ENCODE measurements at places on chromosomes 4 and X.
A peak's percentile ranks its signal among the peaks of the same experiment; 100 is the strongest.

GRCh38 chr4:183080372-183081115, 18.5 kb upstream of the WWC2 start:
- DNase-seq: no peak

GRCh38 chrX:112816908-112817307, 23.7 kb downstream of the AMOT start:
- DNase-seq: peak; percentile 17

- no peak for DNase-seq
Measured at GRCh38 chr4:159837071-159837470, 734.2 kb downstream of the RAPGEF2 start.

DNA sequence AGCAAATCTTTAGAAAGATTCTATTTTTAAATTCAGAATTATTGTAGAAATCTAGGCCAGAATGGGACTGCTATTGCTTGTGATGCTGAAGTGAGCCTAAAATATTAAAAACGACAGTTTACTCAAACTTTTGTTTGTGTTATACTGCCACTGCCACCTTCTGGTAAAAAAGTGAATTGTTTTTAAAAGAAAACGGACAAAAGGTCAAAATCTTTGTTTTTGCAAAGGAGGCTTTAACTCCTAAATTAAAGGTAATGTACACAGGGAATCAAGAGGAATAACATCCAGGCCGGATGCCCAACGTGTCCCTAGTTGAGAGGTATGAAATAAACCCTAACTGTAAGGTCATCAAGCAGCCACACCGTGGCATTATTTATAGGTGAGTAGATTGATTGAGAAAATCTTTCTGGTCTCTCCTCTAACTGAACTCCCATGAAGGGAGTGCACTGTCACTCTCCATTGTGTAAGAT, 338.3 kb upstream of the GALNT7 start:
- DNase-seq: peak; percentile 1

DNA sequence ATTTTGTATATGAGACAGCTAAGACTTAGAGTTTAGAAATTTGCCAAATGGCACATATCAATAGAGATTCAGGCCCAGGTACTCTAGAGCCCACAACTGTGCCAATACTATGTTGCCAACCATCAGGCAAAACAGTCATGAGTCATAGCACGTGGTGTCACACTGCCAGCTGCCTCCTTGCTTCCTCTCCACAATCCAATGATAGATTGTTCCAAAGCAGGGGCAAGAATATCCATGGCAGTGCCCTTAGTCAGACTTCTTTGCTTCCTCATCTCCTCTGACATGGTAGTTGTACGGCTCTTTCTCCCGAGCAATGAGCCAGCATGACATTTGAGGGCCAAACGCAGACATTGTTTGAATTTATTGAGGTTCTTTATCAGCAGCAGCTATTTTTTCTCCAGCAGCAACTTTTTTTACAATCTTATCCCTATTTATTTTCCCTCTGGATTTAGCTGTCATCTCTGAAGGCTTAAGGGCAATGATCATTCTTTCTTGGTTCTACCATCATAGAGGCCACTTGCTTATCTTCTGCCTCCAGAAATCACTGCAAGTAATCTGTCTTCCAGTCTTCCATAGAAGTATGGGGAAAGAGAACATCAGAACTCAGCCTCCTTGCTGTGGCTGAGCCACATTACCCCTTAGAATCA, 169.7 kb downstream of the COL4A6 start:
- DNase-seq: no peak

DNA sequence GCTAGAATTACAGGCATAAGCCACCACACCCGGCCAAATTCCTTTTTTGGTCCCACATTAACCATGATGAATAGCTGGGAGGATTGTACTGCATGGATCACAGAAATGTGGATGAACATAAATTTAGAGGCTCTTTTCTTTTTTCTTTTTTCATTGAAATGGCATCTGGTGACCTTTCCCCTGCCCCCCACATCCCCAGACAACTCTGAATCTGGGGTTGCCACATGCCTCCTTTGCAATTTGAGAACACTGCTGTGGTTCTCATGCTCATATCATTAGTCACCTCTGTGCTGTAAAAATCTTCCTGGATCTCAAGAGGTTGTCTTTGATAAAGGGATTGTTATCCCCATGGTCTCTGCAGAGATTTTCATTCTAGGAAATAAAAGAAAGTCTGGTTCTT, 22.8 kb upstream of the FMR1NB start:
- DNase-seq: no peak

- DNase-seq: no peak
Measured at GRCh38 chr4:58940167-58940566, 1830.0 kb upstream of the IGFBP7 start.

GRCh38 chrX:39830414-39830813, 267.3 kb downstream of the BCOR start:
- DNase-seq: no peak

DNA sequence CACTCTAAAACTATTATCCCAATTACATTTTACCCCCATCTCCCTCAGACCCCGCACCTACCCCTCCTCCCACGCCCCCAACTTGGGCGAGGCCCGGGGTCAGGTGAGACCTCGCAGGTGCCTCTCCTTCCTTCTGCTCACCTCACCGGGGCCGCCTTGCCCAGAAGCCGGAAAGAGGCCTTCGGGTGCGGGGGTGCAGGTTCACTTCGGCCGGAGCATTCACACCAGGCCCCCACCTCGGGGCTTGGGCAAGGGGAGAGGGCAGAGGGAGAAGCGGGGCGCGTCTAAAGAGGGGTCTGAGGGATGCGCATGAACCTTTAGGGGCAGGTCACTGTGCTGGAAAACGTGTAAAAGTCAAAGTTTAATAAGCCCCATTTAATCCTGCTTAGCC, 427 bp downstream of the ZNF182 start:
- no peak for DNase-seq

GRCh38 chrX:45322382-45322781, 121.7 kb upstream of the DIPK2B start:
- DNase-seq: no peak

DNA sequence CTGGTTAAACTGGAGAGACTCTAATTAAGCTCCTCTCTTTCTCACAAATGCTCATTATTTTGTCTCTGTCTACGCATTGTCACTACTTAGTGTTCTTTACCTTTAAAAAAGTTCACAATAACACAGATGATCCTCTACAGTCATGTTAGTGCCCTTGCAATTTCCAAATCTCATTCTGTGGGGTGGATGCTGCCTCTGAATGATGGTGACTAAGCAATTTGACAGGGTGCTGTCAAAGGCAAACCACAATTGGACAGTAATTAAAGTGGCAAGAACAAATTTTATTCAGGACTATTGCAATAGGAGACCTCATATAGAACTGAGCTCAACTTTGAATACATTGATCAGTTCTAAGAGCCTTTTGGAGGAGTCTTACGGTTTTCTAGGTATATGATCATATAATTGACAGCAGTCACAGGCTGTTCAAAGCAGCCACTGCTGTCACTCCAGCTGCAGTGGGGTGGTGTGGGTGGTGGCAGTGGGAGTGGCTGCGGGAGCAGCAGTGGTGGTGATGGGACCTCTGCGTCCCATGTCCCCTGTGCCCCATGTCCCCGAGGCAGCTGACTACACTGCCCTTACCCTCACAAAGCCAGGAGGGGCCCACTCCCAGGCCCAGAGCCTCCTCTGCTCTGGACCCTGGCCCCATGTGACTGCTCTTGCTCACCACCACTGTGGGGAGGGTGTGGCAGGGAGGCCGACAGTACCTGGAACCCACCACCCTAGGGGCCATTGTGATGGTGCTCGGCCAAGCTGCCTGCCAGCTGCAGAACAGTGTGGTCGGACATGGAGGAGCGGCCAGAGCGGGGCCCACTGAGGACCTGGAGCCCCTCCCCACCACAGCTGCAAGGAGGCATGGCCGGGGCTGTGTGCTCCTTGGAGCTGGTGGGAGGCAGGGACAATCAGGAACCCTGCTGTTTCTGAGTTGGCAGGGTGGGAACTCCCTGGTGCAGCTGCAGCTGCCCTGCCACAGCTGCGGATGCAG, 30.4 kb upstream of the PAGE1 start:
- no peak for DNase-seq

DNA sequence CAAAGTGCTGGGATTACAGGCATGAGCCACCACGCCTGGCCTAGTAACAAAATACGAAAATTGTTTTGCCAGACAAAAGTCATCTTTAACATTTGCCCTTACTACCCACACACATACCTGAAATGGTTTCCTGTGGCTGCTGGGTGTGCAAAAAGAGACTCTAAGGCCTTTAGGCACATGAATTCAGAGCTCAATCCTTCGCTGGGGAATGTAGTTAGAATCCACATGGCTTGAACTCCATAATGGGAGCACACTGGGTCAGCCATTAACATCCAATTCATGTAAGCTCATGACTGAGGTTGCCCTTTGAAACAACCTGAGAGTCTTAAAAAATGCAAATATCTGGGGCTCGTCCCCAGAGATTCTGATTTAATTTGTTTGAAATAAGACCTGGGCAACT, 87.8 kb downstream of the HPGD start:
- no peak for DNase-seq

DNA sequence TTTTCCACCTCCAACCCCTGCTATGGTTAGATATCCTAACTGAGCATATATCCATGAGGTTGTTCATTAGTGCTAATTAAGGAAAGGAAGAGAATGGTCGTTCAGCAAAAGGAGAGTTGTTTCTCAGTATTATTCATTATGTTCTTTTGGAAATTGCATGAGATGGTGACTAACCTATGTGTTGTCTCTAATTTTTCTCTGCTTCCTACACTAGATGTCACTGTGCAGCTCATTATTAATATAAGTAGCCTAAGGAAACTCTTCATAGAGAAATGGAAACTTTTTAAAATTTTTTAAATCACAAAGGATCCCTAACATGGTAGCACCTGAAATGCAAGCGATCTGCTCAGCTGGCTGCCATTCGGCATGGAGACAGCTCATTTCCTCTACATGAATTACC, 67.7 kb upstream of the FAM9A start:
- DNase-seq: no peak

DNA sequence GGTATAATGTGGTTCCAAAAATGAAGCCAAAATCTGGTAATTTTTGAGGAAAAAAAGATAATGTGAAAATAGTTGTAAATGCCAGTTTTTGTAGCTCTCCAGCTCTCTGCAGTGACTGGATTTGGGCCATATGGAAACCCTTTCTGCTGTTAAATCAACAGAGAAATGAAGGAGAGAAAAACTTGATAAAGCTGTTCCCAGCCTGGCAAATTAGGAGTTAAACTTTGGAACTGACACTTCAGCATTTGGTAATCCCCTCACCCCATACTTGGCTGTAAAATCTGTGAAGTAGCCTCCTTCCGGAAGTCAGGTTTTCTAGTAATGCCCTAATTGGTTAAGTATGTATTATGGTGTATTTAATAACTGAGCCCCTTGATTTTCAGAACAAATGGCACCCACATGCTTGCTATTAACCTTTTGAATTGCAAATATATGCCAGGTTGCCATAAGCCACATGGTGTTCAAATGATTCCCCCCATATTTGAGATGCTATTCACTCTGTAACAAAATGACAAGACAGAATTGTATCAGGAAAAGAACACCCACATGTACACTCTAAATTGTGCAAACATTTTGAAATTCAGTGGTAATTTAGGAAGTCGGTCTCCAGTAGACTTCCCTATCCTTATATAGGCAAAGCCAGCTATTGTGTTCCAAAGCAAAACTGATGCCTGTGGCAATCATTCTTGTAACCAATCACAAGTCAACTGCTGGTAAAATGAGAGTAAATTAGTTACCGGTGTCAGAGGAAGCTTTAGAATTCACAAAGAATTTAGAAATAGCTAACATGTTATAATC, 96.3 kb upstream of the ADAMTS3 start:
- peak; percentile 51 for DNase-seq

DNA sequence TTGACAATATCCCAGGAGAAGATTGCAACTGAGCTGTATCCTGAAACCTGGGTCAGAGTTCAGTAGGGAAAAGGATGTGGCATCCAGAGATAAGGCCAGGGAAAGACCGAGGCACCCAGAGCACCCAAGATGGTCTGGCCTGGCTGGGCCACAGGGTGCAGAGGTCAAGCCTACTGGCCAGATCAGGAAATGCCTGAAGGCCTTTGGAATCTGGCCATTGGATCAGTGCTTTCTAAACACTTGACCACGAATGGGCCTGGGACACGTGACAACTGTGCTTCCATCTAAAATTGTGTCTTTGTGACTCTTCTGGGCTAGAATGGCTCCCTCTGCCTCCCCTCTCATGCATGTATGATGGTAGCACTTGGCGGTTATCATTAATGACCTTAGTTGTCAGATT, 316.9 kb downstream of the EVC2 start:
- DNase-seq: no peak

DNA sequence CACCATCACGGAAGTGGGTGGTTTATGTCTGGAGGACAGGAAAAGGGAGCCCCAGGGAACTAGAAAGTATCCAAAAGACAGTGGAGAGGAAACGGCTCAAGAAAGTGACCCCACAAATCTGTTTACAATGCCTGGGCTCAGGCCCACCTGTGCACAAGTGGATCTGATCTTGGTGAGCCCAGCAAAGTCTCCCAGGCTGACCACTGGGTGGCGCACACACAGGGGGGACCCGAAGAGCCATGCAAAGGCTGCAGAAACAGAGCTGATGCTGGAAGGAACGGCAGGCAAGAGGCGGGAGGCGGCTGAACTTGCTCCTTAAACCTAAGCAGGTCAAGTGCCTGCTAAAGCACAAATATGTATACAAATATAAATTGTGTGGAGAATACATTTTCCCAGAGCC, 9.6 kb downstream of the HAUS7 start:
- no peak for DNase-seq

DNA sequence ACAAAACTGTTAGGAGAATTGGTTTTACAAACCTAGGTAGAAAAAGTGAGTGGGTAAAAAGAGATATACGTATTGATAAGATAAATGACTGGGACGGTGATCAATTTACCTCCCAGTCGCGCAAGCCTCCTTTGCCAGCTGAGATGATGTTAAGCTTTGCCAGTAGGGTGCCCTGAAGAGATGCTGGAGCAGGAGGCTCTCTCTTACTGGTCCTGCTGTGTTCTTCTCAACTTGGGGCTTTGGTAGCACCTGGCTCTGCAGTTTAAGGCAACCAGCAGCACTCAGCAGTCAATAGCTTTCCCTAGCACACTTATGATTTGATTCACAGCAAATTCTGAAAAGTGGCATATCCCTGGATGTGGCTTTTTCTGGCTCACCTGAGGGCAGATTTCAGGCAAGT, 1461.7 kb downstream of the ADGRL3 start:
- DNase-seq: no peak

GRCh38 chr4:6779667-6780565, 2.6 kb upstream of the KIAA0232 start:
- DNase-seq: peak; percentile 76

- no peak for DNase-seq
Measured at GRCh38 chrX:115030625-115031024, 13.2 kb upstream of the IL13RA2 start.

GRCh38 chr4:21139327-21139726, 439.1 kb downstream of the PACRGL start:
- no peak for DNase-seq

DNA sequence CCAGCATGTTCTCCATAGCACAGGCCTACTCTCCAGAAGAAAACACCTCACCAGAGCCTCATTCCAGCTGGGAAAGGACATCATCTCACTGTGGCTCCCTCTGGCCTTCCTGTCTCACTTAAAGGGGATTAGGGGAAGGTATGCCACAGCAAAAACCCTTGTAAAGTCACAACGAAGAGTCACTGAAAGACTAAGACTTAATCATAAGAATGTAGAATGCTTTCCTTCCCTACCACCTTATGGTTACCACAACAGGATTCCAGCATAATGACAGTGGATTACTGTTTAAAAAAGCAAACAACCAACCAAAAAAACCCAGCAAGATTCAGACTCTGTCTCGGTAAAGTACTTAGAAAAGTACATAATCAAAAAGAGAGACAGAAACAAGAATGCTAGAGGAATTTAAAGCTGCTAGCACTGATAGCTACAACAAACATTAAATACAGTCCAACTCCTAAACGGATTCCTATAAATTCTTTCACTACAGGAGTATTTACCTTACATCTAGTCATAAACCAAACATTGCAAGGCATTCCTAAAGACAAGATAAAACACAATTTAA, 75.1 kb downstream of the BANK1 start:
- no peak for DNase-seq

Measured in NCI-H524 treated with DMSO at 0.1 percent for 48 hours (cell line).